ENCODE measurements at places on chromosomes 4 and X.

GRCh38 chr4:174318829-174319764 lies 35.4 kb downstream of the CEP44 start:
- no peak for DNase-seq

GRCh38 chrX:71438750-71439149 lies 72.6 kb downstream of the TAF1 start:
- DNase-seq: no peak

- DNase-seq: no peak
Observed at GRCh38 chr4:105709081-105709450, 482 bp downstream of the GSTCD start.

GRCh38 chr4:38381788-38382187 lies 282.2 kb upstream of the KLF3 start:
- DNase-seq: no peak

DNA sequence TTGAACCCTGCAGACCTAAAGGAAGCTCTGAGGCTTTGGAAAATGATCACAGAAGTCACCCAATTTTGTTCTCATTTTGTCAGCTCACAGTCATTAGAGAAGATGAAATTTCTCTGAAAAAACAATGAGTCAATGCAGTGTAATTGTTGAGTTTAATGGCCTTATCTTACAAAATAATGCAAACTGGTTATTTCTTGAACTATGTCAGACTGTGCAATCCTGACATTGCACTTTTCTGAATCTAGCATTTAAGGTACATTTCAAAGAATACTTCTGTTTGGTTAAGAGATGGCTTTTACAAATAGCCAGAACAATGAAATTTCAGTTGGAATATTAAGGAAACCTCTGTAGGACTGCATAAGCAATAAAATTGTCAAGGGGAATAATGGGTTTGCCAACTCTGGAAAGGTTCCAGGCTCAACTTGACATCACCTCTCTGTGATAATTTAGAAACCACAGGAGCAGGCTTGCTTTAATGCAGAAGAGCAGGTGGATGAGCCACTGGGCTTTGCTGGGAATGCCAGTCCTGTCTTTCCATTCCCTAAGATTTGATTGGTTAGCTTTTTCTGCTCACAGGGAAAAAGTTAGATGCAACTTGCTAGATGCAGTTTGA lies 222.8 kb downstream of the FRMPD4 start:
- no peak for DNase-seq

DNA sequence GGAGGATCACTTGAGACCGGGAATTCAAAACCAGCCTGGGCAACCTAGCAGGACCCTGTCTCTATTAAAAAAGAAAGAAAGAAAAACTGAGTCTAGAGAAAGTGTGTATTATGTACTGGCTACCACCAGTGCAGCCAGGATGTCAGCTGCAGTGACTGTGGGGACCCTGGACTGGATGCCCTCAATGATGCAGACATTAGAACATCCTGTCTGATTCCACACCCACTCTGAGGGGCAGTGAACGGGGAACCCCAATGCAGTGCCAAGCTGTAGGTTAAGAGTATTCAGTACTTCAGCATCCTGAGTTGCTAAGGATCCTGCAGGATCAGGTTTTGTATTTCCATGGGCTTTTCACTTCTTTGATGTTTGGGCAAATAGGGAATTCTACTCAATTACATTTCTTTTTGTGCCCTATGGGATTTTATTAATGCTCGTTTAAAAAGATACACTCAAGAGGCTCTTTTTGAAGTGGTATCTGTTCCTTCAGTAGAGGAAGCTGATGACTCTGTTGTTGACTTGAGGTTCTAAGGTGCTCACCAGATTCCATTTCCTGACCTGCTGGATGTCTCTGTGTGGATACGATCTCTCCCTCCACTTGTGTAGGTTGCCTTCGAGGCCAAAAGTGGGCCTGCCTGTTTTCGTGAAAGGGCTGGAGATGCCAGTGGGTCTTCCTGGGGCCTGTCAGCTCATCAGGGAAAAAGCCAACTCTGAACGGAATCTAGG lies 85.9 kb upstream of the CLCN4 start:
- DNase-seq: no peak

DNA sequence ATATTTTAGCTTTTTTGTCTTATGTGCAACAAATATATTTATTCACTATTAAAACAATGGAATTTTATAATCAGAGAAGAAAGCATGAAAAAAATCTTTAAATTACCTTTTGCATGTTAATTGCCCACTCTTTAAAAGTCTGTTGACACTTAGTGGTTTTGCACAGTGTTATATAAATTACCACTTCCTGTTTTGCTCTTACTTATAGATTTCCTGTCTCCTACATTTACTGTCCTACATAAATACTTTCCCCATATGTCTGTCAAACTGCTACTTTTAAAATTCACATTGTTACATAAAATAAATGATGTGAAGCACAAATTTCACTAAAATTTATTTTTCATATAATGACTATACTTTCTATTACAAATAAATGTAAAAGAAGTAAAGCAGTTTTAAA lies 161.1 kb upstream of the NDST4 start:
- no peak for DNase-seq

- DNase-seq: no peak
Observed at GRCh38 chr4:187444061-187444460, 551.5 kb upstream of the ZFP42 start.

GRCh38 chr4:156799121-156799589 lies 172.4 kb downstream of the PDGFC start:
- DNase-seq: no peak

Measured in NCI-H1417 treated with DMSO at 0.1 percent for 48 hours (cell line).